T-cell (primary cell): ENCODE measurements at places on chromosomes 1 and 21.

DNA sequence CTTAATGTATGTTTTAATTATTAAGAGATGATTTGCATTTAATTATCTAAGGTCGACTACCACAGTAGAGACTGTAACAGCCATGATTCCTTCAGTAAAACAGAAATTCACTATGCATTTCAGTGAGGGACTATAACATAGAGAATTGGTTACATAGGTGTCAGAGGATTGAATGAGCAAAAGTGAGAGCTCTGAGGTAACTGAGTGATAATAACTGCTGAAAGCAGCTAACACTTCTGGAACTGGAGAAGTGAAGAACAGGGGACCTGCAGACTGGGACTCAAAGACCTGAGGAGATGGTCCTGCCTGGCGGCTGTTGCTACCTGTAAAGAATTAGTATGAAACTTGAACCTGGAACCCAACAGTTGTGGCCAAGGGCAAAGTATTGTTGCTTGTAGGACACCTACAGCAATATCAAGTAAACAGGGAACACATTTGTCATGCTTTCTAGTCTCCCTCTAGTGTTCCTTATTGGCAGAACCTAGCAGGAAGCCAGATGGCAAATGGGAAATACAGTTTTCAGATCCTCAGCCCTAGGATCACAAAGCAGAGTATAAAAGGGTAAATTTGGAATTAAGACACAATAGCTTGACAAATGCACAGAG is 110.6 kb downstream of the HS2ST1 start:
- no peak overlapping the region for H3K27ac ChIP-seq
- no peak overlapping the region for H3K4me3 ChIP-seq
- H3K4me1 ChIP-seq: no peaks in the 10 kb centered on the region
- no peak for DNase-seq
- H3K36me3 ChIP-seq: no peaks in the 10 kb centered on the region

DNA sequence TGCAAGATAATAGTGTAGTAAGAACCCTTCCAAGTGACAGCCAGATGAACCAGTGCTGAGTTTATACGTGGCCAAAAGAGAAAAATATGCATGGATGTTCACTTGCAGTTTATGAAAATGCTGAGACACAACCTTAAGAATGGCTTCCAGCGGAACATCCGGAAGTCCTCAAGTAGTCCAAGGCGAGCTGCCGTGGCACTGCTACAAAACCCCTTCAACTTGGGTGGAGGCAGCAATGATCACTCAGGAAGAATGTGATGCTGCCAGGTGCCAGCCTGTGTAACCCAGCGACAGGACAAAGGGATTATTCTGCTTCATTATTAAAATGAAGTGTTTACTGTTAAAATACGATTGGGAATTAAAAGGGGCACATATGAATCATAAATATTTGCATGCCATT is 179.6 kb downstream of the RUNX1 start:
- H3K4me3 ChIP-seq: no peak overlapping the region
- no peaks in the 10 kb centered on the region for H3K4me1 ChIP-seq
- peaks cover 73% of the 10 kb centered on the region for H3K36me3 ChIP-seq
- no peaks in the 10 kb centered on the region for H3K27me3 ChIP-seq

DNA sequence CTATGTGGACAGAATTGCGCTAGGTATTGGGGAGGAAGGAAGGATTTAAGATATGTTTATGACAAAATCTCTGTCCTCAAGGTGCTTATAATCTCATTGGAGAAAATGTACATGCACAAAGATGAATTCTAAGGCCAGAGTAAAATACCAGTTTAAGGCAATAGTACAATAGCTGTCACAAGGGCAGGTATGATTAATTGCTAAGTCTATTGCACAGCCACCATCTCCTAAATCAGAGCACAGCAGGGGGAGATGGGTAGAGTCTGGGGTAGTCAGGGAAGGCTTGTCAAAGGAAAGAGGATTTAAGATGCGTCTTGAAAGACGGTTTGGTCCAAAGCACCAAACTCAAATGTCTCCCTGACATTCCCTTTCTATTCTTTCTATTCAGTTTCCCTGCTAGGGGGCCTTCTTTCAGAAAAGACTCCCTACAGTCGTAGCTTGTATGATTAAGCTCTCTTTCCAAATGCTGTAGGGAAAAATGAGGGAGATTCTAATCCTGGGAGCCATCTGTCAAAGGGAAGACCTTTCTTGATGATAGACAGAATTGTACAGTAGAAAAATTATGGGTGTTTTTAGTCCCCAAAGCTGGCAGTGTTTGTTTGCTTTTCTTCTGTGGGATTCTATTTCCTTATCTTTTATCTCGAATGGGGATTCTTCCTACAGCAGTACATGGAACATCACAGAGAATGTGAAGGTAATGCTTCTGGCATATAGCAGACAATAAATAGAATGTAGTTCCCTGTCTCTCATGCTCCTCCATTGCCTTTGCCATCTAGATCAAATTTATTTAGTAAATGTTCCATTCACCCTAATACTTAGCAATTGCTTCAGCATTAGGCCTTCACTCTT is 107.6 kb upstream of the NFIA start:
- no peak overlapping the region for H3K4me3 ChIP-seq
- H3K27ac ChIP-seq: no peak overlapping the region
- no peaks in the 10 kb centered on the region for H3K4me1 ChIP-seq
- no peak for DNase-seq
- H3K27me3 ChIP-seq: peaks cover 4% of the 10 kb centered on the region

- no peak overlapping the region for H3K4me3 ChIP-seq
- no peak for DNase-seq
Measured at GRCh38 chr1:17967623-17968255, 139.9 kb upstream of the IGSF21 start.
